M059J (cell line): ENCODE measurements at places on chromosomes 2 and 18. TPM values are rescaled to one million over a fixed set of nuclear protein-coding genes. Genes with fewer than 3 reads are reported as not detected.

DNA sequence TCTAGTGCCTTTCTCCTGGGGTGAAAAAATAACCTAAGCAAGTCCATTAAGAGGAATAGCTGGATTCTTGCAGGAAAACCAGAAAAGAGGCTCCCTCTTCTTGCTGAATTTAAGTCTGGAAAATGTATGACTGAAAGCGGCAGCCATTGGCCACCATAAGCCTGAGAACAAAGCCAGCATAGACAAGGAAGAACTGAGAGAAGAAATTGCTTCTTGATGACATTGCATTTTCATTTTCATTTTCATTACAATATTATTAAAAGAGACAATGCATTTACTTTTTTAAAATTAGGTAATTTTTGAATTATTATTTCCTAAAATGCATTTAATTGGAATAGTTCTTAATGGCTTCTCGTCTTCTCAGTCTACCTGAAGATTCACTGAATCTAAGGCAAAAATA lies 1157.5 kb upstream of the ZEB2 start:
- no peak for DNase-seq

GRCh38 chr2:239544918-239545465 lies 144.2 kb upstream of the HDAC4 start:
- no peak for DNase-seq

GRCh38 chr2:161115605-161116380 lies 44.4 kb upstream of the TANK start:
- DNase-seq: no peak

DNA sequence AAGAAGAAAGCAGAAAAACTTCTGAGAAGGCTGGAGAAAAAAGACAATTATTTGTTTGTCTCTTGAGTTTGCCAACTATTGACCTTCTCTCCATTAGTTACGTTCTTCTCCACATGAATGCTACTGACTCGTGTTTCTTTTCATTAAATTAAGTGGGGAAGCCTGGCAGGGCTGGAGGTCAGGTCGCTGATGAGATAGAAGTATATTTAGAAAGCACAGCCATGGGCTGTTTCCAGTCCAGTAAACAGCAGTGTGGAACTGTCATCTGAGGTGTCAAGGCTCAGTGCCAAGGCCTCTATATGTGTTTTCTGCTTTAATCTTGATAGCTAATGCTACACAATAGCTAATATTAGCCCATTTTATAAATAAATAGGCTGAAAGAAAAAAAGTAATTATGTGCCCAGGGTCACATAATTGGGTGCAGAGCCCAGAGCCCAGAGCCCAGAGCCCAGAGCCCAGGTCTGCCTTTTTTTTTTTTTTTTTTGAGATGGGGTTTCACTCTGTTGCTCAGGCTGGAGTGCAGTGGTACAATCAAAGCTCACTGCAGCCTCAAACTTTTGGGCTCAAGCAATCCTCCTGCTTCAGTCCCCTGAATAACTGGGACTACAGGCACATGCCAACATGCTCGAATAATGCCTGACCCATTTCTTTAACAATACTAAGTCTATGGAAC lies 6.3 kb downstream of the MSGN1 start:
- DNase-seq: no peak

- DNase-seq: peak; percentile 82
Observed at GRCh38 chr2:236607471-236608187, 38.0 kb downstream of the ACKR3 start.

DNA sequence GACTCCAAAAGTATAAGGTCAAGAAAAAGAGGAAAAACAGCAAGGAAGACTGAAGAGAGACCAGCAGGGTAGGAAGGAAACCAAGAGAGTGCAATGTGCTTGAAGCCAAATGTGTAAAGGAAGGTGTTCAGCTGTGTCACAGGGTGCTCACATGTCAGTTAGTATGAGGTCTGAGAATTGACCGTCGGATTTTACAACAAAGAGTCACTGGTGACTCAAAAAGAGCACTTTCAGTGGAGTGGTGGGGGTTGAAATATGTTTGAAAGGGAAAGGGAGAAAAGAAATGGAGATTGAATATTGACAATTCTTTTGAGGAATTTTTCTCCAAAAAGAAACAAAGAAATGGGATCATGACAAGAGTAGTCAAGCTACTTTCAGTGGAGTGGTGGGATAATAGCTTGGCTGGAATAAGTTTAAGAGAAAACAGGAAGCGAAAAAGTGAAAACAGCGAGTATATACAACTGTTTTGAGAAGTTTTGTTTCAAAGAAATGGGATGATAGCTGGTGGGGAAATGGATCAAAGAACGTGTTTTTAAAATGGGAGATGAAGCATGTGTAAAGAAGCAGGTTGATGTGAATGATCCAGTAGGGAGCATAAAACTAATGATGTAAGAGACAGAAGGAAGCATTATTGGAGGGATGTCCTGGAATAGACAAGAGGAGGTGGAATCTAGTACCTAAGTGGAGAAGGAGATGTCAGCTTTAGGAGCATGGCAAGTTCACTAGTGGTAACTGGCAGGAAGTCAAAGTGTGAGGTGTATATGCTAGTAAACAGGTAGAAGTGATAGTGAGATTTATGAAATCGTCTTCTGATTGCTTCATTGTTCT lies 3.6 kb upstream of the TSPYL6 start:
- DNase-seq: peak; percentile 13

DNA sequence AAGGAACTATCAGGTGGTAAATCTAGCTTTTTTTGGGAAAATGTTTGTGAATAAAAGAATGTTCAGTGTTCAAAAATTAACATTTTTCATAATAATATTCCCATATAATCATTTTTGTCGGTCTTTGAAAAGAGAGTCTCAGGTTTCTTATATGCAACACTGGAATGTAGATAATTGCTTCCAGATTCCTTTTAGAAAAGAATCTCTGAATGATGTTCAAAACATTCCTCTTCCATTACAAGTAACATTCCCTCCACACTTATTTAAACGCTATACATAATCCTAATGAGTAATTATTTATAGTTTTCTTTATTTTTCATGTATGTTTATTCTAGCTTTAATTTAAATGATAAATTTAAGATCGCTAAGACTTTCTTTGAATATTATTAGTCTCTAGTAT lies 7.0 kb downstream of the ZSWIM2 start:
- peak; percentile 14 for DNase-seq

DNA sequence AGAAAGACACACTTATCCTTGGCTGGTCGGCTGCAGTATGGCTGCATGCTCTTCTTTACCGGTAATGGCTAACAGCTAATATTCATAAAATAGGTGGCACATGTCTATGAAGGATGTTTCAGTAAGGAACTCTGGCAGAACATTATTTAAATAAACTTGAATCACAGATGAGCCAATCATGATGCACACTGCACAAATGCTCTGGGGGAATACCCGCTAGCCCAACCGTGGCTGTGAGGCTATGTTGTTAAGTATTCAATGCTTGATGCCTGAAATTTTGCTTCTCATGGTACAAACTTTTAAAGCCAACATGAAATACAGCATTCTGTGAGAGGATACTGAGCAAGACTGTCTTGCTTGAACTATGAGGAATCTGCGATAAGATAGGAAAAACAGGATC lies 505.8 kb downstream of the ZEB2 start:
- DNase-seq: no peak

- DNase-seq: no peak
Observed at GRCh38 chr2:133123904-133124303, 444.4 kb downstream of the NCKAP5 start.

DNA sequence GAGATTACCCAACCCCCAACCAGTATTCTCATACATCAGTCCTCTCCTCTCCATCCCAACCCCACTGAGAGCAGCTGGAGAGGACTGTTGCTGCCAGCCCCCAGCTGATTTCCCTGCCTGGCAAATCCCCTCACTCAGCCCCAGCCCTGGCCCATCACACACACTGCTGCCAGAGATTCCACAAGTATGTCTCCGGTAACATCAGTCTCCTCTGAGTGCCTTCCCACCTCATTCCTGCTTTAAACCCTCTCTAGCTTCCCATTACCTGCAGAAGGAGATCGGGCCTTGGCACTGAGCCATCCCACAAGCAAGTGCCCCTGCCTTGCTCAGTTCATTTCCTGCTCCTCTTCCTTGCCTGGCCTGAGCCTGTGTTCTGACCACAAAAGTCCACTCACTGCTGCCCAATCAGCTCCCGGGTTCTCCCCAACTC lies 50.6 kb upstream of the ZFP36L2 start:
- peak; percentile 73 for DNase-seq

DNA sequence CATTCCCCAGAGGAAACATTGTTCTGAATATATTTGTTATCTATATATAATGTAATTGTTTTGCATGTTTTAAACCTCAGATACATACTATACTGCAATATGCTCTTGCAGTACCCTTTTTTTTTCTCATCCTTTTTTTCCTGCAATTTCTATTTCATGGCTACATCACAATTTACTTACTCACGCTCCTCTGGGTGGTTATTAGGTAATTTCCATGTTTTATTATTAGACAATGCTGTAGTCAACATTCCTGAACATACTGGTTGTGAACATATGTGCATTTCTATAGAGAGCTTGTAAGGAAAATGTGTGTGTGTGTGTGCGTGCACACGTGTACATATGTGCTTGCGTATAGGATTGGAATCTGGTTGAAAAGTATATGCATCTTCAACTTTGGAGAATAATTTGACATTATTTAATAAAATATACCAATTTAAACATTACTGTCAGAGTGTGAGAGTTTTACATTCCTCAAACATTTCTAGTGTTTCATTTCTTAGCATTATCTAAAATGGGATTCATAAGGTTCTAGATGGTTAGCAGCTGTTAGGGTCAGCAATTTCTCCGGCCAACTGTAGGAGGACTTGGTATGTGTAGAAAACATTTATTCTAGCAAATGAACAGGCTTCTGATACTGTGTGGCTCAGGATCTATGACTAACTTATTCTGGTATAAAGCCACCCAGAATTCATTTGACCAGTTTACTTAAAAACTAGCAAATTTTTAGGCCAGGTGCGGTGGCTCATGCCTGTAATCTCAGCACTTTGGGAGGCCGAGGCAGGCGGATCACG lies 22.4 kb downstream of the NCOA1 start:
- DNase-seq: no peak

GRCh38 chr2:222176890-222177289 lies 121.9 kb downstream of the PAX3 start:
- no peak for DNase-seq

DNA sequence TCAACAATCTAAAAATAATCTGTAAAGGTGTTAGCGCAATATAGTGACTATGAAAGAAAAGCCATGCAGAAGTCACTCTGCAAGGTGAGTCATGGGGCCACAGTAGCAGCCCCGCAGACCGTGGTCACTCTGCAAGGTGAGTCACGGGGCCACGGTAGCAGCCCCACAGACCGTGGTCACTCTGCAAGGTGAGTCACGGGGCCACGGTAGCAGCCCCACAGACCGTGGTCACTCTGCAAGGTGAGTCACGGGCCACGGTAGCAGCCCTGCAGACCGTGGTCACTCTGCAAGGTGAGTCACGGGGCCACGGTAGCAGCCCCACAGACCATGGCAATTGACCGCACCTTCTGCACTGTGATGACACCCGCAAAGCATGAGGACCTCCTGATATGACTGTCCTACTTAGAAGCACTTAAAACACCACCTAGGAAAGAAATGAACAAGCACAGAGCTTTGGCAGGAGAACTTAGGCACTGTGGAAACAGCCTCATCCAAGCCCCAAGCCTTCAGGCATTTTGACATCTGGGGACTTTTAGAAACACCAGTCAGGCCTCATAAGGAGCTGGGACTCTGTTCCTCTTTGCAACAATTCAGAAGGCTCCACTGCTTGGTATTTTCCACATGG lies 70.1 kb downstream of the LDLRAD4 start:
- DNase-seq: no peak

DNA sequence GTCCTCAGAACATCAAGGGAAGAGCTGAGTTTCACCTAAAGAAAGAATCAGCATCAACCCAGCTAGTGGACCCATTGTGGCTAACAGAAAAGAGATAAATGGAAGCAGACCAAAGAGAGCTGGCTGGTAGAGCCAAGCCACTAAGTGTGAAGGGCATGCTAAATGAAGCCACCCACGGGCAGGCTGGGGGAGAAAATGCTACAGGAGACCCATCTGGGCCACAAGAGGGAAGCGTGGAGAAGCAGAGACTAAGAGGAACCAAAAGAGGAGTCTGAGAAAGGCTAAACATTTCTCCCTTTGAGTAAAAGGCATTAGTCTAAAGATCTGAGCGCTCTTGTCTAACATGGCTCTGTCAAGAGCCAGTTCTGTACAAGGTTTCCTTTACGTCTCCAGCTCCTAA lies 15.8 kb downstream of the CWC22 start:
- DNase-seq: no peak

DNA sequence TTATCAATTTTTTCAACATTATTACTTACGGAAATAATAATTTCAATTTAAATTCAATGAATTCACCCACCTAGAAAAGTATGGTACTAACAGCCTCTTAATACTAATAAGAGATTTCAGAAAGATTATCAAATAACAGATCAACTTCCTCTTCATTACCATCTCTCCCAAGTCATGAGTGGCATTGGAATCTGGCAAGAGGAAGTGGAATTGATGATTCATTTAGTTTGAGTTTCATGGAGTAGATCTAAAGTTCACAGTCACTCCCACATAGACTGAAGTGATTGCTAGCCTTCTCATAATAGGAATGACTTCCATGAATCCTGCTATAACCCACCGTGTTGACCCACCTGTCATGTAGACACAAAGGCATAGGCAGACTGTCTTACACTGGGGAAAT lies 77.7 kb upstream of the WDR75 start:
- peak; percentile 82 for DNase-seq

DNA sequence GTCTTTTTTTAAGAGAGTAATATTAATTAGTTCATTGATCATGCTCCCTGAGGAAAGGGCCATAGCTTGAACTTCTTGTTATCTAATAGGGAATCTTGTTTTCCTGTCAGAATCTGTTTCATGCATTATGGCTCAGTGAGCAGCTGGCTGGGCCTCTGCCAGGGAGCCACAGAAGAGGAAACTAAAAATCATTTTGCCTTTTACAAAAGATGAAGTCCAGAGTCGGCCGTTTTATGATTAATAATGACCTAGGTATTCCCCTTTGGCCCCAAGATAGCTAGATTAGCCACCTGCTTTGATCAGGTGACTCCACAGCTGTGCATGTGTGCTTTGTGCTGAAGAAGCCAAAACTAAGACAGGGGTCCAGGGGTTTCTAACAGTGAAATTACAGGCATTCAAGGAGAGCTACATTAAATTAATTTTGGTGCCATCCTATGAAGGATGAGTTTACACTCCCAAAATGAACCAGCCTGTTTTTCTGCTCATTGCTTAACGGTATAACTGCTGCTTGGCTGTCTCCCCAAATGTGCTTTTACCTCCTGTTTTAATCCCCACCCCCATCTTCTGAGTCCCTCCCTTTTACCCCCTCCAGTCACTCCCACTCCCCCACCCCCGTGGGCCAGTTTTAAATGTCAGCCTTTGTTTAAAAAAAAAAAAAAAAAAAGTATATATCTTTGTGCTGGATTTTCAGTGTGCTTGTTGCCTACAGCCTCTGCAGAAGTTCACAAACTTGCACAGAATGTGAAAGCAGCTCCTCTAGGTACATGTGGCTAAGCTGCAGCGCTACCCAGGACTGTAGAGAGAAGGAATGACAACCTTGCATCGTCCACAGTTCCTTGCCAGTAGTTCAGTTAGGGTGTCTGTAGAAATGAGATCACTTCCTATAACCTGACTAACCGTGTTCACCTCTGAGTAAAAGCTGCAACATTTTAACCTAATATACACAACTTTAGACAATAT lies 93.1 kb downstream of the CABLES1 start:
- DNase-seq: peak; percentile 75

RFX8 gene
- not detected in 2 replicates for total RNA-seq

GNAL gene
- 0.02 and 0.15 TPM in 2 replicates for total RNA-seq

STARD6 gene
- total RNA-seq: not detected in 2 replicates

PJVK gene
- not detected in 2 replicates for total RNA-seq

FAP gene
- 22.8 and 31.9 TPM in 2 replicates for total RNA-seq

REG3G gene
- total RNA-seq: not detected in 2 replicates

RPE gene
- 79.5 and 114 TPM in 2 replicates for total RNA-seq
